T-helper 2 cell (primary cell): ENCODE measurements at places on chromosomes 6 and 20.

DNA sequence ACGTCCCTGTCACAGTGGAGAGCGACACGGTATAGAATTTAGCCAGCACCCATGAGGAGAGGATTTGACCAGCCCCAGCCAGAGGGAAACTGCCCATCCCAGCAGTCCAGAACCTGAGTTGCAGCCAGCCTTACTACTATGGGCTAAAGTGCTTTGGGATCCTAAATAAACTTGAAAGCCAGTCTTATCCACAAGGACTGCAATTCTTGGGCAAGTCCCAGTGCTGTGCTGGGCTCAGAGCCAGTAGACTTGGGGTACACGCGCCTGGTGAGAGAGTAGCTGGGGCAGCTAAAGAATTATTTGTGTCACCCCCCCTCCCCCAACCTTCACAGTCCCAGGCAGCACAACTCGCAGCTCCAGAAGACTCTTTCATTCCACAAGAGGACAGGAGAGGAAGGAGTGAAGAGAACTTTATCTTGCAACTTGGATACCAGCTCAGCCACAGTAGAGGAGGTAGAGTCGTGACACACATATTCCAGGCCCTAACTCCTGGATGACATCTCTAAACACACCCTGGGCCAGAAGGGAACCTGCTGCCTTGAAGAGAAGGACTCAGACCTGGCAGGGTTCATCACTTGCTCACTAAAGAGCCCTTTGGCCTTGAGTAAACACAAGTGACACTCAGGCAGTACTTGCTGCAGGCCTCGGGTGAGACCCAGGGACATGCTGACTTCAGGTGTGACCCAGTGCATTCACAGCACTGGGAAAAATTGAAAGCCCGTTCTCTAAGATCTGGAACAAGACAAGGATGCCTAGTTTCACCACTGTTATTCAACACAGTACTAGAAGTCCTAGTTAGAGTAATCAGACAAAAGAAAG lies 100.3 kb downstream of the REV3L start:
- DNase-seq = no peak

GRCh38 chr6:112109262-112109661 lies 21.9 kb downstream of the FAM229B start:
- DNase-seq = no peak

DNA sequence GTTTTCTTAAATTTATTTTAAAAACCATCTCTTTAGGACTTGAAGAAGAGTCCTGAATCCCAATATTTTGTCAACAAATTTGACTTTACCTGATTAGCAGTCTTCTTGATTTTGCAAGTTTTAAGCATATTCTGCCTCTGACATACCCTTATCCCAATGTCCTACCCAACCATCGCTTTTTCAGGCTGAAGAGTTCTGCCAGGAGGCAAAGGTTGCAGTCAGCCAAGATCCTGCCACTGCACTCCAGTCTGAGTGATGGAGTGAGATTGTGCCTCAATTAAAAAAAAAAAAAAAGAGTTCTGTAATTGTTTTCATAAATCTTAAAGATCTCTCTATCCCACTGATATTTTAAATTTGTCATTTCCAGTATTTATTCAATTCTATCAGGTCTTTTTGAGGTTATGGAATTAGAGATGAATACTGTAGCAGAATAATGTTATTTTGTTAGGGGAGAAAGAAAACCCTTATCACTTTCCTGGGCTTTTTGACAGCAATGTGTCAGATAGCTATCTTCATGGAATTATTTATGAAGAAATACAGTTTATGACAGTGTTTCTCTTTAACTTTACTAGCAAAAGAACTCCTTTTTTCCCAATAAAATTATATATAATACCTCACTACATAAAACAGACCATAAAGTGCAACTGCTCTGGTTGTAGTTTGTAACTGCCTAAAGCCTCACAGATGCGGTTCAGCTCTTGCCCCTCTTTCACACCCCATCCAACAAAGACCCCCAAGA lies 78.2 kb downstream of the IBTK start:
- no peak for DNase-seq

- no peak for DNase-seq
These were observed 266.0 kb downstream of the CDKAL1 start for GRCh38 chr6:20800229-20800628.

- no peak for DNase-seq
These were observed 17.1 kb downstream of the TTLL2 start for GRCh38 chr6:167341665-167342655.

DNA sequence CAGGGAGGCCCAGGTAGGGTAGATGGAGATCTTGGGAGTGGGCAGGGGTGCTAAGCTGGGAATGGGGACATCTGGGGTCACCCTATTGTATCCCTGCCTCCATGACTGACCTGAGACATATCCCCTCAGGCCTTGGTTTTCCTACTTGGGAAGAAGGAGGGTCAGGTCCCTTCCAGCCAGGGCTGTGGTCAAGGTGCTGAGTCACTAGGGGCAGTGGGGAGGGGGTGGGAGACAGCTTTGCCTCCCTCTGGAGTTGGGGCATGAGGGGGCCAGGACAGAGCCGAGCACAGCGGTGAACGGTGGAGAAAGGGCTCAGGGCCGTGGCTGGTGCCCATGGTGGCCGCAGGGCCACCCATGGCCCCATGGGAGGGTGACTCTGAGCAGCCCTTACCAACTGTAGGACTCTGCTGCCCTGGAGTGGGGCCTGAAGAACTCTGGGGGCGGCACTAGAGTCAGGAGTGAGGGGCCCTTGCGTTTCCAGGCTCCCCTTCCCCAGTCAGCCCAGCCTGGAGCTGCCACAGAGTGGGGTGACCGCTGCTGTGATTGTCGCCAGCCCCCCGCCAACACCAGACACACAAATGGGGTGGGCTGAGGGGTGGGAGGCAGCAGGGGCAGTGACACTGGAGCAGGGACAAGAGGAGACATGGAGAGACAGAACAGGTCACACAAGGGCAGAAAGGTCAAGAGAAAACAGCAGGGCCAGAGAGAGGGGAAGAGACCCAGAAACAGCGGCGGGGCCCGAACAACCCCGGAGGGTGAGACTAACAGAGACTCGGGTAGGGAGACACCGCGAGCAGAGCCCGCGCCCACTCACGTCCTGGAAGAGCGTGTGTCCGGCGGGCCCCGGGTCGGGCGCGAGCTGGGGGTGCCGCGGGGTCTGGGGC lies 576 bp downstream of the NECAB3 start:
- no peak for DNase-seq

DNA sequence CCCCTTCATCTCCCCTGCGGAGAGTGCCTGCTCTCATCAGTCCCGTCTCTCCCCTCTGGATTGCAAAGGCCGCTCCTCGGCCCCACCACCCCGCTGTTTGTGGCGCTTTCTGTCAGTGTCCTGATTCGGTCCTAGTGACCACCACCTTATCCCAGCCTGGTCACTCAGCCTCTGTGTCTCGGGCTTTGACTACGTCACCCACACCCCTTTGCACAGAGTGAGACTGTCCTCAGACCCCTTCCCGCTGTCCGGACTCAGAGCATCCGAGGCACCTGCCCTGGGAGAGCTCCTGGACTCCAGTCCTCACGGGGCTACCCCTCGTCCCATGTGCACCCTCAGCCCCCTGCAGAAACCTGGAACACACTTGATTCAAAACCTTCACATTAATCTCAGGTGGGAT lies 380.2 kb downstream of the TAF4 start:
- no peak for DNase-seq

GRCh38 chr6:21375151-21376116 lies 218.1 kb upstream of the SOX4 start:
- no peak for DNase-seq

- no peak for DNase-seq
These were observed 33.9 kb downstream of the NTSR1 start for GRCh38 chr20:62742550-62742949.

- no peak for DNase-seq
These were observed 38.0 kb downstream of the TGM2 start for GRCh38 chr20:38126932-38127621.

- DNase-seq = no peak
These were observed 139.9 kb downstream of the BMP7 start for GRCh38 chr20:57126481-57127092.

DNA sequence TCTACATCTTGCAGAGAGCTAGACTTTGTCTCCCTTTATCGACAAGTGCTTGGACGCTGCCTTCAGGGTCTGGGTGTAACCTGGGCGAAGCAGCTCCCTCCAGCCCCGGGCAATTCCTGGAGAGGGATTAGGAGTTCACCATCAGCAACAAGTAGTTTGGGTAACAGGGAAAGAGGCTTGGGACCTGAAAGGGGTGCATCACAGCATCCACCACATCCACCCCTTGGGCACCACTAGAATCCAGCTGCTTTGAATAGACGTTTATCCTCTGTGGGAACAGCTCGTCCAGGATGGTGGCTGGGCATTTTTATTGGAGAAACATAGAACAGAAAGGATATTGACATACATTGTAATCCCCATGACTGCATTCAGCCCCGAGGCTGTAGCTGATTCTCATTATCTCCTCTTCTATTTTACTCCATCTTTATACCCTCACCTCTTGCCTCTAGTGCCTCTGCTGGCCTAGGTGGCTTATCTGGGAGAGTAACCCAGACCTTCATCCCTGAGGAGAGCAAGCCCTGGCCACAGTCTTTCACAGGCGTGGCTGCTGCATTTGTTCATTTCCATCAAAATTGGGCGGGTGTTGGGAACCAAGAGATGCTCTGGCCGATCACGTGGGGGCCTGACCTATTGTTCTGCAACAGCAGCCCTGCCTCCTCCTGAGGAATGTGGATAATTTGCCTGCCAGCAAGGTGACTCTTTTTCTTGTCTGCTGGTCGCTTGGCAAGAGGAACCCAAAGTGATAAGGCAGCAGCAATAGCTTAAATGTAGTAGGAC lies 109.2 kb upstream of the RALGAPA2 start:
- no peak for DNase-seq

DNA sequence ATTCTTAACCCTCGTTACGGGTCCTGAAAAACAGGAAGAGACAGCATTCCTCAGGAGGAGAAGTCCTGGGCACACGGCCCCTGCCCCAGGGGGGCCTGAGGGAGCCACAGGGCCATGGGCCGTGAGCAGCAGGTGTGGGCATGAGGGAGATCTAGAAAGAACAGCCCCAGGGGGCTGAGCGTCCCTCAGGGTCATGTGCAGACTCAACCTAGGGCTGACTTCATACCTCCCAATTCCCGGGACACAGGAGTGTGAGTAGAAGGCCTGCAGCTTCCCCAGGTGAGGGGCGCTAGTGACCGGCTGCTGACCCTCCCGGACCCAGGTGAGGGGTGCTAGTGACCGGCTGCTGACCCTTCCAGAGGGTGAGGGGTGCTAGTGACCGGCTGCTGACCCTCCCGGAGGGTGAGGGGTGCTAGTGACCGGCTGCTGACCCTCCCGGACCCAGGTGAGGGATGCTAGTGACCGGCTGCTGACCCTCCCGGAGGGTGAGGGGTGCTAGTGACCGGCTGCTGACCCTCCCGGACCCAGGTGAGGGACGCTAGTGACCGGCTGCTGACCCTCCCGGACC lies 35.1 kb downstream of the FRMD1 start:
- no peak for DNase-seq

- DNase-seq = no peak
These were observed 86.0 kb downstream of the PTCHD4 start for GRCh38 chr6:48024956-48025355.

DNA sequence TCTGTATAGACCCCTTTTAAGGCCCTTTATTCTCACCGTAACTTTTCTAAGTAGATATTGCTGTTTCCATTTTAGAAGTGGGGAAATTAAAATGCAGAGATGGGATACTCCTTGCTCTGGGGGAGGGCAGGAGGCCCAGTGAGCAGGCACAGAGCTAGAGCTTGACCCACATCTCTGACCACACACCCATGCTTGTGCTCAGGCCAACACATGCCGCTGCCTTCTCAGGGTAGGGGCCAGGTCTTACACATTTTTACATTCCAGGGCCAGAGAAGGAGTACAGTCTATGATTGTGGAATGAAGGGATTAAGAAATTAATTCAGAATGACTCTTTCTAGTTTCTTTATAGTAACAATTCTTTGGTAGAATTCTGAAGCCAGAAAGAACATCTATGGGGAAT lies 104.8 kb downstream of the SOBP start:
- no peak for DNase-seq

DNA sequence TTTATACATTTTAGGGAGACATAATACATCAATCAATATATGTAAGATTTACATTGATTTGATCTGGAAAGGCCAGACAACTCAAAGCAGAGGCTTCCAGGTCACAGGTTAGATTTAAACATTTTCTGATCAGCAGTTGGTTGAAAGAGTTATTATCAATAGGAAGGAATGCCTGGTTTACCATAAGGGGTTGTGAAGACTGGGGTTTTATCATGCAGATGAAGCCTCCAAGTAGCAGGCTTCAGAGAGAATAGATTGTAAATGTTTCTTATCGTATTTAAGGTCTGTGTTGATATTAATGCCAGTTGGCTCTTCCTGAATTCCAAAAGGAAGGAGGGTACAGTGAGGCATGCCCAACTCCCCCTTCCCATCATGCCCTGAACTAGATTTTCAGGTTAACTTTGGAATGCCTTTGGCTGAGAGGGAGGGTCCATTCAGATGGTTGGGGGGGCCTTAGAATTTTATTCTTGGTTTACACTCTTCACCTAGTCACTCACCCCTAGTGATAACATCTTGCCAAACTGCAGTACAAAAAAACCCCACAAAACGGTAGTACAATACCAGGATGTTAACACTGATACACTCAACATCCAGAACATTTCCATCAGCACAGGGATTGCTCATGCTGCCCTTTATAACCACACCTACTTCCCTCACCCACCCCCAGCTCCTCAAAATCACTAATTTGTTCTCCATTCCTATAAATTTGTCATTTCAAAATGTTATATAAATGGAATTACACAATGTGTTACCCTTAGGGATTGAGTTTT lies 259.6 kb upstream of the PLN start:
- DNase-seq = no peak

- no peak for DNase-seq
These were observed 251.0 kb downstream of the UST start for GRCh38 chr6:148997865-148998264.

DNA sequence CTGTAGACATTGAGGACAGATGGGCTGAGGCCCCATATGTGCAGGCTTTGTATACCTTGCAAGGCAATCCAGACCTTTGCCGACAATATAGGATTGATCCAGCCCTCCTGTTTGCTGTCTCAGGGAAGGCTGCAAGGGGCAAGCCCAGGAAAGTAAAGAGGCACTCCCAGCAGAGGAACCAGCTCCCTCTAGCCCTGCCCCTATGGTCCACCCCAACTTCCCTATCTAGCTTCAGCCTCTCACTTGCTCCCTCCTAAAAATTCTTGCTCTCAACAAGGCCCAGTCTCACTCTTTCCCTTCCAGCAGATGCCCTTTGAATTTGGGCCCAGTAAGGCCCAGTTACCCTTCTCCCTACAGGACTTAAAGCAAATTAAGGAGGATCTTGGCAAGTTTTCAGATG lies 92.6 kb downstream of the JARID2 start:
- no peak for DNase-seq

DNA sequence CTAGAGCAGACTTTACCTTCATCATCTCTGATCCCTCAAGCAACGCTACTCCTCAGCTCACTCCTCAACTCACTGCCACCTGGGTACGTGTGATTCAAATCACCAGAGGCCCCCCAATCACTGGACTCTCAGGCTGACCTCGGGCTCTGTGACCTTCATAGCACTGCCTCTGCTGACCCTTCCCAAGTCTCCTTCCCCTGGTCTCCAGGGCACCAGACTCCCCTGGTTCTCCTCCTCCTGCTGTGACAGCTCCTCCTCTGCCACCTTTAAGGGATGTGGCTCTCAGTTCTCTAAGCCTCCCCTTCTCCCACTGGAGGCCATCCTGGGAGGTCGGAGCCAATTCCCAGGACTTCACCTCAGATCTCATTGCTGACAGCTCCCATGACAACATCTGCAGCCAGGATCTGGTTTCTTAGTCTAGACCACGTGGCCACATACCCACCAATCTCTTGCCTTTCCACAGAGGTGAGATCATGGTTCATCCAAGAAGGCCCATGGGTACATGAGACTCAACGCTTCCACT lies 90.4 kb downstream of the NFATC2 start:
- DNase-seq = no peak
